Breast epithelium (tissue), 4 donors: ENCODE measurements at places on chromosomes 1 and 21. TPM values are rescaled to one million over a fixed set of nuclear protein-coding genes. Genes with fewer than 3 reads are reported as not detected.

The SCNM1 gene
- 14.9 TPM for total RNA-seq

- no peak for DNase-seq
Observed at GRCh38 chr1:14415396-14415795, 183.1 kb upstream of the KAZN start.

DNA sequence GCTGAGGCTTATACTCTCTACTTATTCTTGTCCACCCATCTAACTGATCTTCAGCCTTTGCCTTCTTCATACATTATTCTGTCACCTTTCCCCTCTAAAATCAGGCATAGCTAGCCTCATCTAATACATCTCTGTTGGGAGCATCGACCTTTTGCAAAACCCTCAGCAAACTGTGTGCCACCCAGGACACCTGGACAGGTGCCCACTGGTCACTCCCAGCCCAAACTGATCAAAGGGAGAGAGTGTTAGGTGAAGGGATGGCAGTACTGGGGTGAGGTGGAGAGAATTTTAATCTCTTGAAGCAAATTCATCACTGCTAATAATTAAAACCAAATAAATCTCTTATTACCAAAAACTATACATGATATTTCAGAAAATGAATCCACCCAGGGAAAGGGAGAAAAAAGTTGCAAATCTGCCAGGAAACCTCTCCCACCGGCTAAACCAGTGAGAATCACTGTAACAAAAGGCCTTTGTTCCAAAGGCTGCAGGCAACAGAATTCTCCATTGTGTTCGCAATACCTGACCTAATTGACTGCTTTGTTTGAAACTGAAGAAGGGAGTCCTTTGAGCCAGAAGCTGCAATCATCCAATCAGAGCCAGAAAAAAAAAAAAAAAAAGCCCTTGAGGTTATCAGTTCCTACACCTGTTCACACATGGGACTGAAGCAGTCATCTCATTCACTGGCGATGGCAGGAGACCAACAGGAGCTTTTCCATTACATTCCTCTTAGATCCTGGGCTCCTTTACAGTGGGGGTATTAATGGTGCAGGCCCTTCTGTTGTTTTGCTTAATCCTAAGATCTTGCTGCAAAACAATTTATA is 172.6 kb downstream of the APP start:
- no peak for DNase-seq

GRCh38 chr1:165894591-165894990 is 67.2 kb downstream of the UCK2 start:
- no peak for DNase-seq

DNA sequence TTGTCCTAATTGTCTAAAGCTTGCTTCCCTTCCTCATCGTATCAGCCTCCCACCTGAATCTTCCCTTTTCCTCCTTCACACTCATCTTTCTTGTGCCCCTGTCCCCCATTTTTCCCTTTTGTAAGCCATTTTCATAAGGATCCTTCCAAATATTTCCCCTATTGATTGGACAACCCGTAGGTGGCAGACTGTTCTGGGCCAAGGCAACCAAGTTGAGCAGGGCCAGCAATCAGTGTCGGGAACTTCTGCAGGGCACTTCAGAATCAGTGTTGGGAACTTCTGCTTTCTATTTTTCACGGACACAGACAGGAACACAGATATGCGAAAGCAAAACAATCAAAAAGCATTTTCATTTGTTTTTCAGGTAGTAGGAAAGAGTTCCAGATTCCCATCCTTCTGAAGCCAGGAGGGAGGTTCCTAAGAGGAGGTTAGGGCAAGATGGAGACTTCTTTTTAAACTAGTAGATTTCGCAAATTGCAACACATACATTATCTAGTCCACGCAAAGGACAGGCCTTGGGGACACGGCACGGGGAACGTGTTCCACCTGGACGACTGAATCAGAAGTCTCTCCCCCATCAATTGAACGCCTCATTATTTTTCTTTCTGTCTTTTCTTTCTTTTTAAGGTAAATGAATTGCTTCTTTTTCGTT is 691 bp upstream of the MPZL1 start:
- no peak for DNase-seq

DNA sequence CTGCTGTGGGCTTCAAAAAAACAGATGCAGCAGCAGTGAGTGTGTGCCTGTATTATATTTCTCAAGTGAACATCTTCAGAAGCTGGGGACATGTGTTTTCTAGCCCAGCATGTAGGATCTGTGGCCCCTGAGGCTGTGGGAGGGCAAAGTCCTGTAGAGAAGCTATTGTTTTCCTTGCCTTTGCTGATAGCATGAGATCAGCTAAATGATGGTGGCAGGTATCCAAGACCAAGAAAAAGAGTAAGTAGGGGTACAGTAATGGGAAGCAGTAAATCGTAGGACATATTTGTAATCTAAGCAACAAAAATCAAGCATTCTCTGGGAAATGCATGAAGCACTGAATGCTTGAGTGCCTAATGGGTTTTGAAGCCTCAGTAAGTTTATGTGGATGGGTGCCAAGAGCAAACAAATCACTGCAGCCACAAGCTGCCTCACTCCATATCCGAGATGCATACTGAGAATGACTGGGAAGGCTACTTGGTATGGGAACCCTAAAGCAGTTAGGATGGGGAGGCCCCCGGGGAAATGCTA is 98.3 kb downstream of the CD58 start:
- no peak for DNase-seq

GRCh38 chr1:167420510-167420909 is 97.8 kb downstream of the CD247 start:
- DNase-seq: no peak

The EFNA1 gene
- total RNA-seq: 18.7 TPM

The GBP7 gene
- not detected for total RNA-seq

The MIXL1 gene
- total RNA-seq: not detected

The CELA3A gene
- not detected for total RNA-seq

DNA sequence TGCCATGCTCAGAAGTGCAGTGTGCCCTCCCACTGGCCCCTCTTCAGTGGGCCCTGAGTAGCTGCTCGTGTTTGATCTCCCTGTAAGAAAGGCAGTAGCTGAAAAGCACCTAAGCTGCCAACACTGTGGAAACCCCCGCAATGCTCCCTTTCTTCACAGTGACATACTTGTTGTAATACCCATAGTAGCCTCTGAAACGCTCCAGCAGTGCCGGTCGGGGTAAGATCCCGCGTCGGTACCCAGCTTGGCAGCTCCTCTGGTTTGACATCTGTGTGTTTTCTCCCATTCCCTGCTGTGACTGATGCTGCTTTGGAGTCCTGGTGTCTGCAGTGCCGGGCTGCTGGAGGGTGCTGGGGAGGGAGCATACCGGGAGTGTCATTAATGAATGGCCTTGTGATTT is 3.6 kb downstream of the CHAF1B start:
- DNase-seq: no peak
